ENCODE measurements at places on chromosomes 6 and 20.

DNA sequence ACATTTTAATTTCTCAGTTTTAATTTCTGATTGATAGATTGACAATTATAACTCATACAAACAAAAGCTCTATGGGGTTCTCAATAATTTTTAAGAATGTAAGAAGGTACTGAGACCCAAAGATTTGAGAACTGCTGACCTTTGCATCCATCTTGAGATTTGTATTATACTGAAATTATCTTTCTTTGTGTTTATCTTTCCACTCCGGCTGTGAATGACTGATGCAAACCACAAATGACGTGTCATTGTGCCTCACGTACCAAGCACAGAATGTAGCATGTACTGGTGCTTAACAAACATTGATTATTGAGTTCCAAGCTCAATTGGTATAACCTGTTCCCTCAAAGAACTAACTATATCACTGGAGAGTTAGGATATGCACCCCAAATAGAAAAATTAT, 152.1 kb upstream of the SMLR1 start:
- DNase-seq, result no peak

DNA sequence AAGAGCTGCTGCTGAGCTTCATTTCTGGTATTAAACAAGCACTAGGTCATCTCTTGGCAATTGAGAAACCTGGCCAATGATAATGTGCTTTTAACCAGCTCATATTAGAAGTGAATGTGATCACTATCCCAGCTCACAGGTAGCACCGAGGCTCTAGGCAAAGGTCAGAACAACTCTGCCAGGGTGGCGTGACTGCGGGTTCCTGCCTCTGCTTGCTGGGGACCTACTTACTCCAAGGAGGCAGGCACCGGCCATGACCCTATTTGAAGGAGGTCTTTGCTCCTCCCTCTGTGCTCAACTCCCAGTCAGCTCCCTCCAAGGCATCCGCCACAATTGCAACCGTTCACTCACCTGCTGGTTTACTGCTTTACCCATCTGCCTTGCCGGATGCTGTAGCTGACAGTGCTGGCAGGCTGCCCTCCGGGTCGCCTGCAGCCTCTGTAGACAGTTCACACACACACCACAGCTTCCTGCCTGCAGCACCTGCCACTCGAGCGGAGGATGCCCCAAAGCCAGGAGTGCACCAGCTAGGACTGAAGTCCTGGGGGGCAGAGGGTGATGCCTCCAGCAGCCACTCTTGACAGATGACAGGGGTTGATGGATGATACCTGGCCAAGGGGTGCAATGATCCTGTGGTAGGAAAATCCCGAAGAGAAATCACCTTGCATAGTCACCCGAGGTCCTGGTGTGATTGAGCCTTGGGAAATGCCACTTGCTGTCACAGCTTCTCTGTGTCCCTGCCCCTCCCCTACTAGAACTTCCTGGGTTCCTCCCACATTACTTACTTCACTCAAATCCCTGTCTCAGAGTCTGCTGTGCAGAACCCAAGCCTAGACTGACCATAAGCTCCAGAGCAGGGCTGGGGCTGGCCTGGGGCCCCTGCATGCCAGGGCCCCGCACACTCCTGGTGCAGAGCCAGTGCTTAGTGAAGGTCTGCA, 8.8 kb upstream of the VSX1 start:
- peak; percentile 87 for DNase-seq

GRCh38 chr6:34234667-34235306, 1.9 kb upstream of the HMGA1 start:
- no peak for DNase-seq

- no peak for DNase-seq
Measured at GRCh38 chr6:151610326-151610725, 116.5 kb downstream of the CCDC170 start.

- no peak for DNase-seq
Measured at GRCh38 chr20:13220194-13220903, 725 bp upstream of the ISM1 start.

DNA sequence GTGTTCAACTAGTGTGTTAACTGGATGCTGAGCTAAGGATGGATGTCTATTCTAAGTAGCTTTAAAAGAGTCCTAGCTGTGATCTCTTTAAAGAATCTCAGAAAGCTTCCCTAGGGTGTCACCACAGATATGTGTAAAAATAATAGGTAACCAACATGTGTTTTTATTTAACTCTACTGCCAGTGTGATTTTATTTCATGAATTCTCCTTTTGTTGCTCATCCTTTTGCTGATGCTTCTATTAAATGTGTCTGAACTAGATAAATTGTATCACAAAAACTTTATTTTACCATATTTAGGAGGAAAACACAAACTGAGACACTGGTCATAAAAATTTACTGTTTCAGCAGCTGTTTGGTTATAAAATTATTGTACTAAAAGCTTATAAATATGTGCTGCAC, 809.4 kb upstream of the CITED2 start:
- DNase-seq, result no peak
